Renal cortical epithelial cell (primary cell): ENCODE measurements at places on chromosomes 4 and X. TPM values are rescaled to one million over a fixed set of nuclear protein-coding genes. Genes with fewer than 3 reads are reported as not detected.
A peak's percentile ranks its signal among the peaks of the same experiment; 100 is the strongest.

DNA sequence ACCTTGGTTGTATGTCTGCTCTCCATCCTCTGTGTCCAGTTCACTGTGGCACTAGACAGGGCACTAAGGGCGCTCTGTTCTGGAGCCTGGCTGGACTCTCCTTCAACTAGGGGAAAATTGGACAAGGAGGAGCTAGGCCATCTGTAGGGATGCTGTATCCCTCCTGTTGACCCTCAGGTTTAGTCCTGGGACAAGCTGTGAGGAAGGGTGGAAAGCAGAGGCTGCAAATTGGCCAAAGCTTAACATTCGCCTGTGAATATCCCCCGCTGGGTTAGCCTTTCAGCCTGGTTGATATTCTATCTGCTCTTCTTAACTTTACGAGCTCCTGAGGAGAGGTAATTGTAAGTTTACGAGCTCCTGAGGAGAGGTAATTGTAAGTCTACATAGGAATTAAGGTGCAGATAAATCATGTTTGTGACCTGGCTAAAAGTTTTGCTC, 64.4 kb upstream of the ENPEP start:
- DNase-seq = no peak

GRCh38 chrX:132657876-132658275, 169.0 kb upstream of the MBNL3 start:
- DNase-seq = no peak

GRCh38 chrX:7927259-7928167, at the start of gene PNPLA4:
PNPLA4 (minus strand) TSS chrX:7927413; CDS start chrX:7926119, 1,294 bp downstream.
- peak; percentile 57 for DNase-seq

DNA sequence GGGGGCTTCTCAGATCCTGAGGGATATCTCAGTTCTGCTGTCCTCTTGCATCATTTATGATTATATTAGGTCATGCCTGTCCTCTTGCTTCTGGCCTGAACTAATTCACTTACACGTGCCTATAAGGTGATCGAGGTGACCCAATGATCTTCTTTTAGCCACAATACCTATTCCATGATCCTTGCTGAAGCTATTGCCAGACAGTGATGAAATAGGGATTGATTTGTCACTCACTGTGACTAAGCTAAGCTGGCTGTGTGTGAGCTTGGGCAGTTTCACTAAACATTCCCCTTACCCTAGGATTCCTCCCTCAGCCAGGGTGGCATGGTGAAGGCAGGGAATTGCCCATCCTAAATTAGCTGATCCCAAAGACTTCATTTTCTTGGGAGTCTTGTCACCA, 19.0 kb downstream of the HADH start:
- DNase-seq = peak; percentile 72

GRCh38 chrX:77658886-77659285, 127.1 kb downstream of the ATRX start:
- DNase-seq = no peak

- peak; percentile 83 for DNase-seq
Measured at GRCh38 chr4:182929296-182929695, 12.1 kb upstream of the DCTD start.

DNA sequence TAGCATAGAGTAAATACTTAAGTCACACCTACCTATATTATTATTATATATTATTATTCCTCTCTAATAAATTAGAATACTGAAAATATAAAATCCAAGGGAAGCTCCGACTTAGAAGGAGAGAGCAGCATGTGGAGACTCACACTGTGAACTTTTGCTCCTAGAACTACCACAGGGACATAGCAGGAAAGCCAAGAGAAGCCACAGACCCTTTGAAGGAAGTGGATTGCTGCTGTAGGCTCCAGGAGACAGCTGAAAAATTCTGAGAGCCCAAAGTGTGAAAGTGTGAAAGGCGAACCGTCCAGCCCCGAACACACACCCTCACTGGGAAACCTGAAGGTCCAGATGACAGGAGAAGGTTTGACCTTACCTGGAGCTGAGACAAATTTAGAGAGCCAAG, 177.0 kb downstream of the FAM13A start:
- DNase-seq = no peak

DNA sequence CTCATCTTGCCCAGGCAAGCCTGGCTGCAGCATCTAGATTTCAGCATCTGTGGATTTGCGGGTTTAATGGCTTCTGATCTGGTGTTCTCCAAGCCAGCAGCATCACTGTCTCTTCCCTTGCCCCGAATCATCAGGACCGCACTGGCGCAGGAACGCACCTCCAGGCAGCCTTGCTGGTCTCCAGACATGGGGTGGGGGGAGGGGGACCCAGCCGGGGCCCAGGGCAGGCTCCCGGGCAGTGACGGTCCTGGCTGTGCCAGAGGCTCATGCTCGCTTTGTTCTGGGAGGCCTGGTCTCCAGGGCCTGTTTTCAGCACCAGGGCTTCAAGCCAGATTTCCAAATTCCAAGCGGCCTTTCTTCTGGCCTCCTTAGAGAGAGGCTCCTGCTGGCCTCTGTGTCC, 4.9 kb downstream of the CFAP99 start:
- no peak for DNase-seq

The MAGIX gene
- 5.3 and 8.5 TPM in 2 replicates for total RNA-seq

GRCh38 chr4:56093576-56093975, 144.8 kb downstream of the CEP135 start:
- DNase-seq = no peak

GRCh38 chr4:144666539-144667175, 20.7 kb downstream of the HHIP start:
- peak; percentile 91 for DNase-seq

DNA sequence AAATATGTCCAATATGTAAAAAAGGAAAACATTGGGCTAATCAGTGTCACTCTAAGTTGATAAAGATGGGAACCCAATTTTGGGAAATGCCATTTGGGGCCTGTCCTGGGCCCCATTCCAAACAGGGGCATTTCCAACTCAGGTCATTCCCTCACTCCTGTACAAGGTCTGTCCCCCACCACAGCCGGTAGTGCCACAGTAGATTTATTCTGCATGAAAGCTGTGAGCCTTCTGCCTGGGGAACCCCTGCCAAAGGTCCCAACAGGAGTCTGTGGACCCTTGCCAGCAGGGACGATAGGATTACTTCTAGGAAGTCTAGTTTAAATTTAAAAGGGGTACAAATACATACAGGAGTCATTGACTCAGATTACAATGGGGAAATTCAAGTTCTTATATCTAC, 317.6 kb upstream of the GNPDA2 start:
- DNase-seq = no peak

The TMEM129 gene
- 60.8 and 88.7 TPM in 2 replicates for total RNA-seq

The H2BW1 gene
- total RNA-seq = not detected in 2 replicates

The GIMD1 gene
- total RNA-seq = not detected in 2 replicates

GRCh38 chrX:139002319-139002718, 290.8 kb upstream of the FGF13 start:
- DNase-seq = no peak
